ENCODE measurements at places on chromosomes 13 and 19. TPM values are rescaled to one million over a fixed set of nuclear protein-coding genes. Genes with fewer than 3 reads are reported as not detected.

Gene PLPP2
- 3.8 TPM for polyA plus RNA-seq

Gene SLC27A1
- polyA plus RNA-seq: 18.8 TPM

Gene EDNRB
- polyA plus RNA-seq: not detected

Gene BEST2
- not detected for polyA plus RNA-seq

Gene MBD3L2
- not detected for polyA plus RNA-seq

Gene CHAF1A
- polyA plus RNA-seq: 6.3 TPM

Gene CYP4F3
- not detected for polyA plus RNA-seq

Gene UBL5
- polyA plus RNA-seq: 578 TPM

Gene RGL3
- 2.3 TPM for polyA plus RNA-seq

Gene CD70
- polyA plus RNA-seq: not detected

Gene RASAL3
- 0.04 TPM for polyA plus RNA-seq

Gene USP12
- polyA plus RNA-seq: 4.4 TPM

Gene SMAD9
- polyA plus RNA-seq: 3.4 TPM

Gene LAIR1
- polyA plus RNA-seq: not detected

Data from BJ (cell line).